Neural progenitor cell (in vitro differentiated cells): ENCODE measurements at places on chromosomes 1 and 21. TPM values are rescaled to one million over a fixed set of nuclear protein-coding genes. Genes with fewer than 3 reads are reported as not detected.

DNA sequence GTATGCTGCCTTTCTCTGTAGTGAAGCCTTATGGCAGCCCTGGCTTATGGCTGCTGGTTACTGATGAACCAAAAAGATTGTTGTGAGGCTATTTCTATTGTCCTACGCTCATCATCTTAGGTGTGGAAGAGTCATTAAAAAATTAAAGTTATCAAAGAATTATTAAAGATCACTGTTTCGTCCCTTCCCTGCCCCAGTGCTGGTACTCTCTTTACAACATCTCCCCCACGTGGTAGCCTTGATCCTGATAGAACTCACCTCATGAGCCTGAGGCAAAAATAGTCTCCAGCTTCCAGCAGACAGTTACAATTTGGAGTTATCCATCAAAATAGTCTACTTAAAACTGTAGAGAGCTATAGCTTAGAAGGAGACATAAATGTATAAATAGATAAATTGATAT is 201.5 kb downstream of the S1PR1 start:
- DNase-seq, result peak; percentile 7
- H3K4me1 ChIP-seq, result peaks cover 16% of the 10 kb centered on the region
- H3K27me3 ChIP-seq, result no peaks in the 10 kb centered on the region

DNA sequence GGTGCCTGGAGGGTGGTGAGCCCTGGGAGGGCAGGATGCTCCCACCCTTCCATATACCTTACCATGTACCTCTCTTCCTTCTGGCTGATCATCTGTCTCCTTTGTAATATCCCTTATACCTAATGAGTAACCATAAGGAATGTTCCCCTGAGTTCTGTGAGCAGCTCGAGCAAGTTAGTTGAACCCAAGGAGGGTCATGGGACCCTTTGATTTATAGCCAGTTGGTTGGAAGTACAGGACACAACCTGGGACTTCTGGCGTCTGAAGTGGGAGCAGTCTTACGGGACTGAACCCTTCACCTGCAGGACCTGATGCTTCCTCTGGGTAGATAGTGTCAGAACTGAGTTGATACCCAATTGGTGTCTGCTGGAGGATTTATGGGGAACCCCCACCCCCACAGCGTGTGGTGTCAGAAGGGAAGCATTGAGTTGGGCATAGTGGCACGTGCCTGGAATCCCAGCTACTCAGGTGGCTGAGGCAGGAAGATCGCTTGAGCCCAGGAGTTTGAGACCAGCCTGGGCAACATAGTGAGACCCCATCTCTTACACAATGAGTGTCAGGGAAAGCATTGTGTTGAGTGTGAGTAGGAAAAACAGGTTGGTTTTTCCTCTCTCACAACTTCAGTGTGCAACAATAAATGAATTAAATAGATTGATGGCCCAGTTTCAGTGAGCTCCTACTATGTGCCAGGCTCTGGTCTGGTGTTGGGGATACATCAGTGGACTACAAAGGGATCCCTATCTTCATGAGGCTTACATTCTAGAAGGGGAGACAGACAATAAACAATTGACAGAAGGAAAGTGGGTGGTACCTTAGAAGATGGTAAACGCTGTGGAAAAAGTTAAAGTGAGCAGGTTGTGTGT is 16.0 kb downstream of the DNAJC16 start:
- H3K36me3 ChIP-seq, result no peaks in the 10 kb centered on the region
- H3K27me3 ChIP-seq, result no peaks in the 10 kb centered on the region
- DNase-seq, result no peak
- H3K27ac ChIP-seq, result no peak overlapping the region
- no peaks in the 10 kb centered on the region for H3K4me1 ChIP-seq

DNA sequence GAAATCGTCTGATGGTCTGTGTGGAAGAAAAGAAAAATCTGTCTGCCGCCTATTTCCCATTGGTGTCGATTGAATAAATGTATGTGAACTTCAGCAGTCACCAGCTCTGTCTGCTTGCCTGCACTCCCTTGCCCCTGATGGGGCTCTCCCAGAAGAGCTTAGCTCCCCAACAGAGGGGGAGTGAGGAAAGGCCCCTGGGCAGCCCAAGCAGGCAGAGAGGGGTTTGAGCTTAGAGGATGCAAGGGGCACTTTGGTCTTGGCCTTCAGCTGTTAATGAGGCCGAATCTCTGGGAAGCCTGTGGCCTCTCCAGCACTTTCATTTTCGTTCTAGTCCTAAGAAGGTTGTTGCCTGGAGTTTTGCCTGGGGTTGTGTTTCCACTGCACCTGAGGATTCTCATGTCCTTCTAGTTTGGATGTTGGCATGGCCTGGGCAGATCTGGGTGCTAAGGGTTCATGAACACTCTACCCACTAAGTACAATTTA is 2.8 kb downstream of the FOXD2 start:
- no peak overlapping the region for H3K27ac ChIP-seq
- H3K36me3 ChIP-seq, result no peaks in the 10 kb centered on the region
- no peak for DNase-seq
- peaks cover 100% of the 10 kb centered on the region for H3K27me3 ChIP-seq
- H3K4me3 ChIP-seq, result no peak overlapping the region

GRCh38 chr21:30148906-30149305 is 17.7 kb downstream of the CLDN17 start:
- H3K36me3 ChIP-seq, result no peaks in the 10 kb centered on the region
- no peak overlapping the region for H3K27ac ChIP-seq
- DNase-seq, result no peak
- no peak overlapping the region for H3K4me3 ChIP-seq
- H3K27me3 ChIP-seq, result no peaks in the 10 kb centered on the region

FOXO6 gene
- 2.1 TPM in 1 of 2 replicates, not detected in the other for total RNA-seq

UTS2 gene
- total RNA-seq, result not detected in 2 replicates
